NCI-H526 (cell line): ENCODE measurements at places on chromosomes 16 and 17.

- peak; percentile 62 for DNase-seq
These were observed 2.0 kb downstream of the NPTX1 start for GRCh38 chr17:80474231-80474960.

- DNase-seq = peak; percentile 47
These were observed 10.5 kb downstream of the MXRA7 start for GRCh38 chr17:76700270-76700616.

DNA sequence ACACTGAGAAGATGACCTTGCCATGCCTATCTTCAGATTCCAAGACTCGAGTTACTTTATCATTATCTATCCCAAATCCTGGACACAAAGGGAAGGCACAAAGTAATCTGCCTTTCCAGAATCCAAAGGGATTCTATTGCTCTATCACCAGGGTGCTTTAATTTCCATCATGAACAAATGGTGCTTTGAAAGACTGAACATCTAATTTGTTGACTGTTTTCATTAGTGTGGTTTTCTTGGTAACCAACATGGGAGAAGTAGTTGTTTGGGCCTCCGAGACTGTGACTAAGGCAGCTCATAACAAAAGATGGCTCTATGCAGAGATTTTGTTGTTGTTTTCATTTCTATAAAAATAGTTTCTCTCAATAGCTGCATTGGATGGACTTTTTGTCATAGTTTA is 441.0 kb upstream of the SOX9 start:
- DNase-seq = no peak

- DNase-seq = no peak
These were observed 142.2 kb downstream of the ABCA8 start for GRCh38 chr17:68812876-68813584.

DNA sequence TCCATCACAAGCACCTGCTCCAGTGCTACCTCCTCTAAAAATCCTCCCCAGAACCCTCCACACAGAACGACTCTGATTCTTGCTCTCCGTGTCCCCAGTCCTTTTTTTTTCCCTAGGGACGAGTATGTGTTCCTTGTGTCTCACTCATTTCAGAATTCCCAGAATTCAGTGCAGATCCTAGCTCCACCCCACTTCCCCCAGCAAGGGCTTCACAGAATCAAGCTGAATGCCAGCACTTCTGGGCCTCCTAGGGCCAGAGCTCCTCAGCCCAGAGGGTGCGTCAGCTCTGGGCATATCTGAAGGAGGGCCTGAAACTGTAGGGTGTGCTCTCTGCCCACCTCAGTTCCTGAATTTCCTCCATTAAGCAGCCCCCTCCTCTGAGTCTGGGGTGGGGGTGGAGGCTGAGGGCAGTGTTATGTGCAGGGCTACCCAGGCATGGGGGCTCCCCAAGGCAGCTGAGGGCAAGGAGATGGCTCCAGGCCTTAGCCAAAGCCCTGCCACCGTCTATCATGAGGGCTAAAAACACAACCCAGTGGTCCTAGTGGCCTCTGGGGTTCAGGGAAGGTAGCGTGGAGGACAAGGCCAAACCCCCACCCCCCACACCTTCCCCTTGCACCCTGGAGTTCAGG is 6.5 kb downstream of the UNC119 start:
- DNase-seq = no peak

DNA sequence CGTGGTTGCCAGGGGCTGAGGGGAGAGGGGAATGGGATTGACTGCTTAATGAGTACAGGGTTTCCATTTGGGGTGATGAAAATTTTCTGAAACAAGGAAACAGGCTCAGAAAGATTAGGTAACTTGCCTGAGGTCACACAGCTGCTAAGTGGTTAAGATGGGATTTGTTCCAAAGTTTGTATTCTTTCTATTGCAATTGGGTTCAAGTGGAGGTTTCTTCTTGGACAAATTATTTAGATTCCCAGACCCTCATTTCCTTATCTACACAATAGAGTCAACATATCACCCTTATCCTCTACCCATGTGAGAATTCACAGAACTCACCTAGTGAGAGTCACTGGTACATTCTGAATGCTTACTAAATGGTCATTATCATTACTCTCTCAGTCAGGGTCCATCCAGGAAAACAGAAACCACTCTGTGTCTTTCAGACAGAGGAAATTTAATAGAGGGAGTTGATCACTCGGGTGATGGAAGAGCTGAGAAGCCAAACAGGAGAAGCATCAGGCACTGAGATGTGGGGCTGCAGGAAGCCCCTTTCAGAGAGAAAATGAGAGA is 22.6 kb downstream of the CACNG4 start:
- no peak for DNase-seq

GRCh38 chr16:68704232-68704867 is 32.7 kb upstream of the CDH1 start:
- DNase-seq = peak; percentile 76

- no peak for DNase-seq
These were observed 9.8 kb downstream of the FASN start for GRCh38 chr17:82087961-82088837.

GRCh38 chr17:807523-808294 is 25.6 kb downstream of the MRM3 start:
- no peak for DNase-seq

GRCh38 chr16:85752511-85753420 is 1.9 kb upstream of the C16orf74 start:
- no peak for DNase-seq

DNA sequence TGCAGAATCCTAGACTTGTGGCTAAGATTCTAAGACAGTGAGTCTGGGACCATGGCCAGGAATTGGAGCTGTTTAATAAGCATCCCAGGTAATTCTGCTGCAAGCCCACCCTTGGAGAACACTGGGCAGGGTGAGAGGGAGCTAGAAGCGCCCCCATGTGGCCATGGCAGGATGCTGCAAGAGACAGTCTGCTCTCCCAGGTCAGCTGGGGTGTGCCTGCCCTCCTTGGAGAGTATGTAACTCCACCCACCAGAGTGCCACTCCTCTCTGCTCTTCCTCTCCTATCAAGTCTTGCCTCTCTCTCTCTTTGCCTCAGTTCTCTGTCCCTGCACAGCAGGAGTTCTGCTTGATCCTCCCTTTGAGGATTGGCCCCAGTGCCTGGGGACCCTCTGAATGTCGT is 14.9 kb downstream of the RCVRN start:
- peak; percentile 39 for DNase-seq

GRCh38 chr16:72844225-72844920 is 203.6 kb downstream of the ZFHX3 start:
- DNase-seq = peak; percentile 50

DNA sequence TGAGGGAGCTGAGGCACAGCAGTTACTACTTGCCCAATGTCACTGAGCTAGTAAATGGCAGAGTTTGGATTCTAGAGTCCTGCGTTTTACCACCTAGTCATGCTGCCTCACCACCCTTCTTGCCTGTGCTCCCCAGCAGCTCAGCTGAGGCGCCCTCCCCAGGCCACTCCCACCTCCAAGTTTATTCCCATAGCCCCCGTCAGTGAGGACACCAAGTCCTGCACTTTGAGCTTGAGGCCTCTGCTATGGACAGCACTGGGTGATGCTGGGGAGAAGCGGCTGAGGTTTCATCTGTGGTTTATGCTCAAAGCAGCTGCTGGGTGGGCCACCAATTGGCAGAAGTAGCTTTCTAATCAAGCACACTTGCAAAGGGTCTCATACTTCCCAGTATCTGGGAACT is 36.7 kb downstream of the TMEM238L start:
- no peak for DNase-seq

GRCh38 chr16:79542237-79542774 is 58.2 kb downstream of the MAF start:
- no peak for DNase-seq

GRCh38 chr17:2911755-2912111 is 115.5 kb downstream of the RAP1GAP2 start:
- DNase-seq = no peak

- no peak for DNase-seq
These were observed 7.2 kb downstream of the CA7 start for GRCh38 chr16:66851166-66851964.

DNA sequence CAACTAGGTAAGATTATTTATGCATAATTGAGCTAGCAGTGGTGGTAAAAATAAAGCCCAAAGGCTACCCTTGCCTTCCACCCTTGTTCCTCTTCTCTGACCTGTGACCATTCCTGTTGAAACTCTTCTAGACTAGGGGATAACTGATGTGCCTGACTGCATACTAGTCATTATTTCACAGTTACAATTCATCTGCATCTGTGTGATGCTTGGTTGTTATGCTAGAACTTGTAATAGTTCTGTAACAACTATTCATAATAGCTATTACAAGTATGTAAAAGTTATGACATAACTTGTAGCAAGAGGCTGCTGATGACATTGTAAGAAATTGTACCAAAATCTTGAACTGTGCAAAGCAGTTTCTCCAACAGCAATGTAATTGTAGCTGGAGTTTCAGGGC is 2.4 kb upstream of the VAC14 start:
- DNase-seq = no peak

GRCh38 chr16:86835982-86836381 is 257.6 kb downstream of the FOXL1 start:
- DNase-seq = no peak

DNA sequence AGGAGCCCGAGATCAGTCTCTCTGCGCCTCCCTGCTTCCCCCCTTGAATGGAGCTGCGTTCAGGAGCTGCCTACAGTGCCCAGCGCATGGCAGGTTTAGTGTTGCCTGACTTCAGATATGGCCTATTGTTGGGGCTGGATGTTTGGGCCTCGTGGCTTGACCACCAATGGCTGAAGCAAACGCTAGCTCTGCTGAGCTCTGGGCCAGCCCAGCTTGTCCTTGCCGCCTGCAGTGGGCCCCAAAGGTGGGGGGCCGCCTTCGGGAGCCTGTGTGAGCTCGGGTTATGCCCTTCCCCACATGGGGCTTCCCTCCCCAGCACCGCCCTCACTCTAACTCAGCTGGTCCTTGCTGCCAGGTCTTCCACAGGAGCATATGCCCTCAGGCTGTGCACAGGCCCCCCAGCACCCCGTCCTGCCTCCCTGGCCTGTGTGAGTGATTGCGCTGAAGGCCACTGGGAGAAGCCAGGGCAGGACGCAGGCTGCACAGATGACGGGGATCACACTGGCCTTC is 2.0 kb upstream of the METTL26 start:
- DNase-seq = no peak

GRCh38 chr17:49976163-49976827 is 7.3 kb downstream of the DLX4 start:
- peak; percentile 60 for DNase-seq

- DNase-seq = no peak
These were observed 108.4 kb downstream of the SYCE1L start for GRCh38 chr16:77307426-77308162.

GRCh38 chr17:55545806-55546205 is 34.6 kb upstream of the SMIM36 start:
- DNase-seq = no peak

DNA sequence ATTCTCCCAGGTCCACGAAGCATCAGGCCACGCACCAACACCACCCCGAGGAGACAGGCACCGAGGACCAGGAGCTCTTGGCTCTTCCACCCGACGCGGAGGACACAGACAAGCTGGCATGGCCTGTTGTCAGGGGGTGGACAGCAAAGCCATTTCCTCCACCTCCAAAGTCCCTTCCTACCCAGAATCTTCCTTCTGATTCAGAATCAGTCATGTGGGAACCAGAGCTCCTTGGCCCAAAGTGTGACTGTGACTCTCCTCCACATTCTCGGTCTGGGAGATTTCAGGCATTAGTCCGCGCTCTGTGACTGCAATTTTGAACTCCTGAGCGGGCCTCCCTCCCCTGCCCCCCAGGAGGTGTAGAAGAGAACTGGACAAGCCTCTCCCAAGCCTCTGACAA is 9.2 kb downstream of the DNAH17 start:
- no peak for DNase-seq

GRCh38 chr16:87966685-87967185 is 15.5 kb downstream of the BANP start:
- DNase-seq = no peak

GRCh38 chr16:72989579-72990551 is 58.1 kb downstream of the ZFHX3 start:
- DNase-seq = no peak

DNA sequence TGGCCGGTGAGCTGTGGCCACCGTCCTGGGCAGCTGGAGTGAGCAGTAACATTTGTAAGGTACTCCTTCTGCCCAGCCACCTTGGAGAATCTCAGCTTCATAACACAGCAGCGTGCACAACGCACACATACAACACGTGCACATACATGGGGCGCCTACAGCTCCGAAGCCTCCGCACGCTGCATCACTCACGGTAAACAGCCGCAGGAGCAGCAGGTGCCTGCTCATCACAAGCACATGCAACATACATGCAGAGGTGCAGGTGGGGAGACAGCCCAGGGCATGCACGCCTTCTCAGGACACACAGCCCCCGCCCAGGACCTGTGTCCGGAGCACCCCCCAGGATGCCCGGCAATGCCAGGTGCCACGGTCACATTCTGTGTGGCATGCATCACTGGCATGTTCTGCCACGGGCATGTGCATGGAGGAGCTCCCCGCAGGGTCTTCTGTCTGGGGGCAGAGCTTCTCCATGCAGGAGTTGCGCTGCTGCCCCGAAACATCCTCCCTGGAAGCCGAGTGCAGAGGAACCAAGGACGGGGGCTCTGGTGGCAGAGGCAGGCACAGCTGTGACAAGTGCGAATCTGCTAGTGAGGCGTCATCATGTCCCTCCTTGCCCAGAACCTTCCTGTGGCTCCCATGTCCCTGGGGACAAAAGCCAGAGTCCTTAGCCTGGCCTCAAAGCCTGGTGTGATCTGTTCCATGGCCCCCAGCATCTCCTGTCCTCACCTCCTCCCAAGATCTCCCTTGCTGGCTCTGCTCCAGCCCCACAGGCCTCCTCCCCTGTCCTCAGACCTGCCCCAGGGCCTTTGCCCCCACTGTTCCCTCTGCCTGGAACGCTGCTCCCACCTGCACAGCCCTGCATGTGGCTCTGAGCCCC is 184.0 kb upstream of the GSE1 start:
- no peak for DNase-seq

GRCh38 chr16:74817851-74818250 is 43.2 kb upstream of the FA2H start:
- DNase-seq = no peak

GRCh38 chr16:23195366-23195978 is 12.9 kb downstream of the SCNN1G start:
- DNase-seq = no peak

GRCh38 chr16:2482708-2483534 is 8.0 kb downstream of the TBC1D24 start:
- no peak for DNase-seq

GRCh38 chr17:80104321-80104955 is 3.1 kb downstream of the GAA start:
- DNase-seq = peak; percentile 52

DNA sequence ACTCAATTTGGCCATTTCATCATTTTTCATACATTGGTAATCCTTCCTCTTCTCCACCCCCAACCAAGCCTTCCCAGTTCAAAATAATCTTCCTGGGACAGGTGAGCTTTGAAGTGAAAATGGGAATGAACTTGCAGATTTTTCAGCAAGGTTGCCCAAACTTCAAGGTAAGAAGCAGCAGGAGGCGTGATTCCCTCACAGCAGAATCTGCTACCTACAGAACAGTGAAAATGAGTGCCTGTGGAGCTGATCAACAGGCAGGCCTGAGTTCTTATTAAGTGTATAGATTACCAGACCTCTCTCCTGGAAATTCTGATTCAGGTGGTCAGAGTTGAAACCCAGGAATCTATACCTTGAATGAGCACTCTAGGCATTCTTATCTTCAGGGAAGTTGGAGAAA is 356.6 kb downstream of the RBFOX1 start:
- no peak for DNase-seq
